ENCODE measurements at places on chromosomes 12 and 14. TPM values are rescaled to one million over a fixed set of nuclear protein-coding genes. Genes with fewer than 3 reads are reported as not detected.

GARIN6 gene
- not detected for polyA plus RNA-seq

KLRC3 gene
- not detected for polyA plus RNA-seq

OASL gene
- 0.68 TPM for polyA plus RNA-seq

KRT72 gene
- not detected for polyA plus RNA-seq

GOLT1B gene
- 16.8 TPM for polyA plus RNA-seq

ANG gene
- polyA plus RNA-seq: 11.0 TPM

LBHD2 gene
- polyA plus RNA-seq: not detected

DBX2 gene
- 0.38 TPM for polyA plus RNA-seq

HAL gene
- 0.05 TPM for polyA plus RNA-seq

POTEM gene
- polyA plus RNA-seq: not detected

RAB15 gene
- 29.5 TPM for polyA plus RNA-seq

GLT8D2 gene
- polyA plus RNA-seq: 9.9 TPM

SELPLG gene
- 1.9 TPM for polyA plus RNA-seq

PTGER2 gene
- polyA plus RNA-seq: 0.32 TPM

RPGRIP1 gene
- polyA plus RNA-seq: 0.27 TPM

SGPP1 gene
- polyA plus RNA-seq: 5.4 TPM

TULP3 gene
- polyA plus RNA-seq: 10.5 TPM

KCNK13 gene
- polyA plus RNA-seq: 3.2 TPM

MYO1A gene
- polyA plus RNA-seq: 0.02 TPM

GRIP1 gene
- 2.3 TPM for polyA plus RNA-seq

FKBP4 gene
- polyA plus RNA-seq: 32.4 TPM

KCNJ8 gene
- 25.7 TPM for polyA plus RNA-seq

NT5DC3 gene
- 0.93 TPM for polyA plus RNA-seq

HCAR3 gene
- polyA plus RNA-seq: 0.05 TPM

PNP gene
- polyA plus RNA-seq: 8.6 TPM

SETD3 gene
- polyA plus RNA-seq: 65.4 TPM

CCDC38 gene
- polyA plus RNA-seq: 0.05 TPM

RPS6KL1 gene
- 10.5 TPM for polyA plus RNA-seq

EEA1 gene
- 4.2 TPM for polyA plus RNA-seq

TEAD4 gene
- polyA plus RNA-seq: 9.6 TPM

Data from right cardiac atrium (tissue), 5 donors.